Stimulated activated CD4-positive, alpha-beta T cell treated with anti-CD3 and anti-CD28 coated beads, Interleukin-4, amount 100 ng/mL, for 1 hour (primary cell): ENCODE measurements at places on chromosomes 16 and 17.

DNA sequence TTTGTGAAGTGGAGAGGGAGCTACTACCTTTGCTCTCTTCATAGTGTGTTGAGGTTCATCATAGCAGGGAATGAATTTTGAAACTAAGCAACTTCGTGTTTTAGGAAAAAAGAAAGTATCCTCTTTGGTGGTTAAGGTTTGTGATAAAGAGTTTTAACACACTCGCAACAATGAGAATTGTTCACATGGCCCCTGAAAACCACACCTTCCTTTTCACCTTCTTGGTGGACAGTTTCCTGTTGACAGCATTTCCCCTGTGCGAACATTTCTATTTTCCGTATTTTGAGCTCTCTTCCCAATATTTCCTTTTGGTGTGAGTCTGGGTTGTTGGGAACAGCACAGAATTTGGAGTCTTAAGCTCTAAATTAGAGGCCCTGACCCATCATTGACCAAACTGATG lies 3.8 kb downstream of the OR4D2 start:
- no peak for DNase-seq

DNA sequence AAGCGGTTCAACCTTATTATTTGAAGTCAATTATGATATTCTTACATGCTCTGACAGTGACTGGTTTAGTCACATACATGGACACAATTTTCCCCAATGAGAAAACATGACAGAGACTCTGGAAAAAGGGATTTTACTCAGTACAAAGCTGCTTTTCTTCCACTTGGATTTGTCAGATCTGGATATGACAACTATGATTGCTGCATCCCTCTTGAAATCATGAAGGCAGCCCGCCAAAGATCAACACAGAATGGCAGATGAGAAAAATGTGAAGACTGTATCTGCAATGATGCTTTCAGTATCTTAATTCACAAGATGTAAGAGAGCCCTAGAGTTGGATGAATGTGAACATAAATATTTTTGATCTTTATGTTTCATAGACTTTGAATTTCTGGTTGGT lies 439.6 kb downstream of the CDH8 start:
- no peak for DNase-seq

DNA sequence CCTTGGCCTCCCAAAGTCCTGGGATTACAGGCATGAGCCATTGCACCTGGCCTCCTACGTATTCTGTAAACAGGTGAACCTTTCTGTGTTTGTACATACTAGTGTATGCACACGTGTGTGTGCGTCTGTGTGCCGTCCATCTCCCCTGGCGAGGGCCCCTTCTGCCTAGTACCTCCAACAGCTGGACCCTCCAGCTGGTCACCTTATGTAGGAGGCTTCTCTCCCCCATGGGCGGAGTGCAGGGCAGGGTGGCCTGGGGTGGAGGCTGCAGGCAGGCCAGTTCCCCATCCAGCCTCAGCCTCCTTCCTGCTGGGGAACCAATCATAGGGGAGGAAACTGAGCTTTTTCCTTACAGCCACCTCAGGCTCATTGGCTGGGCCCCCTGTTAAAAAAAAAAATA lies 24.4 kb upstream of the DOC2B start:
- DNase-seq = no peak

DNA sequence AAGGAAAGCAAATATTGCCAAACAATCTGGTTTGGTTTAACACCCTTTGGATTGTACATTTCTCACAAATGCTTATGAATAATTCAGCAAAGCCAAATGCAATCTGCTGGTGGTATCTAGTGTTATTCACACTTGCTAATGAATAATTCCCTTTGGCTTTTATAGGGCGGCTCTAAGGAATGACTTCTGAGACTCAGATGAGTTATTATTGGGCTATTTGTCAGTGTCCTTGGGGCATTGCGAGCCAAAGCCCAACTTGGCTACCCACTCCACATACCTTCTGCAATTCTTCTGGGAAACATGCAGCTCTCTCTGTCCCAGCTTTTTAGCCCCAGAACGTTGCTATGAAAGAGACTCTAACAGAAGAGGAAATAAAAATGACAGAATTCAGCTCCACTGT lies 41.1 kb downstream of the FTO start:
- DNase-seq = no peak

- DNase-seq = no peak
These were observed 38.5 kb downstream of the PGS1 start for GRCh38 chr17:78416791-78417530.
